Stimulated activated CD4-positive, alpha-beta T cell treated with anti-CD3 and anti-CD28 coated beads, Interleukin-1b, Interleukin-23, amount 100 ng/mL, for 1 hour (primary cell): ENCODE measurements at places on chromosomes 6 and 20.

DNA sequence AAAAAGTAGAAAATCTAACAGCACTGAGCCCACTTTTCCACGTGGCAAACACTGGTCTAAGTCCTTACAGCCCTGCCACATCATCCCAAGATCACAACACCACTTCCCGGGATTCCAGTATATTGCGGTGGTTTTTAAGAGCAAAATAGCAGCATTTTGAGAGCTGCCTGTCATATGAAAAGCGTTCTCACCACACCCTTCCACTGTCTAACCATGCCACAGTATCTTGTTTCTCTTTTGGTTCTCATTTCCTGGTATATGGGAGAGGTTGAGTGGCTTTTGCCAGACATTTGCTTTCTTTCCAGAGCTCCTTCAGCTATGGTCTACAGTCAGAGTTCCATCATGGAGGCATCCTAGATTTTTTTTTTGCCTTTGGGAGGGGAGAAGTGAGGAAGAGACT lies 243.0 kb downstream of the TSHZ2 start:
- DNase-seq = no peak

GRCh38 chr6:117552618-117553017 lies 49.7 kb downstream of the GOPC start:
- no peak for DNase-seq

DNA sequence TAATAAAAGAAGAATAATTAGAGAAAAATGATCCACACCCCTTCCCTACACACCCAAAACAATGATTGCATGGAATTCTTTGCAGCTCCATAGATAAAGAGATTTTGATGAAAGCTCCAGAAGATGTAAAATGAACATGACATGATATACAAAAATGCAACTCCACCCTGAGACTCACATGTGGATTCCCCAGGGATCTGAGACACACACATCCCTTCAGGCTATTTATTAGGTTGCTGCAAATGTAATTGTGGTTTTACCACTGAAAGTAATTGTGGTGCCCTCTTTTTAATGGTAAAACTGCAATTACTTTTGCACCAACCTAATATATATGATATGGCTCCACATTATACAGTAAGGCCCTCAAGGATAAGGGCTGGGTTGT lies 40.4 kb upstream of the TBC1D7 start:
- DNase-seq = no peak

DNA sequence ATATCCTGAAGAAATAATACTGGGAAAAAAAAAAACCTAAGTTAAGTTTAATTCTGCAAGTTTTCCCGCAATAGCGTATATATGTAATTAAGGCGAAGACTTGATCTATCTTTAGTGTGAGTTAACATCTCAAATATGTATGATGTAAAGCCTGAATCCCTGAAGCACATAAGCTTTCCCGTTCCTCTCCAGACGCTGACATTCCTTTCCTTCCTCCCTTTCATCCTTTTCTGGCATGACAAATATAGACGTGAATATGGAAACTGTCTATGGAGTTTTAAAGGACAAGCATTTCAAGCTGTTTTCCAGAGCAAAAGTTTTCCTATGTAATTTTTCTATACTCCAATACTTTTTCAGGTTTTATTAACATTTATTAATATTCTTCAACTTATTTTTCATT lies 637.0 kb downstream of the COL12A1 start:
- no peak for DNase-seq

DNA sequence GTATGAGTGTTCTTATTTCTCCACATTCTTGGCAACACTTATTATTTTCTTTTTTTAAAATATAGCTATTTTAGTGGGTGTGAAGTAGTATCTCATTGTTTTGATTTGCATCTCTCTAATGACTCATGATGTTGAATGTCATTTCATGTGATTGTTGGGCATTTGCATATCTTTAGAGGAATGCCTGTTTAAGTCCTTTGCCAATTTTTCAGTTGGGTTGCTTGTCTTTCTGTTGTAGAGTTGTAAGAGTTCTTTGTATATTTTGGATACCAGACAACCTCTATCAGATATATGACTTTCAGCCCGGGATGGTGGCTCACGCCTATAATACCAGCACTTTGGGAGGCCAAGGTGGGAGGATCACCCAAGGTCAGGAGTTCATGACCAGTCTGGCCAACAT lies 5.1 kb upstream of the POPDC3 start:
- no peak for DNase-seq

DNA sequence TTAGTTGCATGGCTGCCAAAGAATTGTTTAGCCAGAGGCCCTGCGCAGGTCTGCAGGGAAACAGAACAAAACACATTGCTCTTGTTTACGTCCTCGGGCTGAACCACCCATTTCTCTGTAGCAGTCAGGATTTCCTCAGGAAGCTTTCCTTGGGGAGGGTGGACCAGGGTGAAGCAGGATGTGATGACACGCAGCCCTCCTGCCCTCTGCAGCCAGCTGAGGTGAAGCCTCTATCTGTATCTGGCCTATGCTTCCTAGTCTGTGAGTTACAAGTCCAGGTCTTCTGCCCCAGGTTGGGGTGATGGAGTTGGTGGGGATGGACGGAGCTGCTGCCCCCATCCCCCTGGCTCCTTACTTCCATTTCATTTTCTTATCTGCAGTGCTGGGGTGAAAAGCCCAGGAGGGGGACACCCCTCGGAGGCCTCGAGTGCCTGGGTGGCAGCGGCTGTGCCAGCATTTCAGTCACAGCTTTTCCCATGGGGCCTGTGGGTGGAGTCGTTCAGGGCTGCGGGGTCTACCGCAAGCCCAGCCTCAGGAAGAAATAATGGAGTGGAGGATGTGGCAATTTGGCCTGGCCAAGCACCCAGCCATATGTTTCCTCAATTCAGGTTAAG lies 24.9 kb downstream of the SASH1 start:
- no peak for DNase-seq
